AG10803 (cell line): ENCODE measurements at places on chromosomes 13 and 19.

GRCh38 chr13:104414181-104414580 is 1348.0 kb upstream of the SLC10A2 start:
- no peak for DNase-seq

GRCh38 chr19:33052352-33052972 is 12.2 kb downstream of the RHPN2 start:
- peak; percentile 49 for DNase-seq

DNA sequence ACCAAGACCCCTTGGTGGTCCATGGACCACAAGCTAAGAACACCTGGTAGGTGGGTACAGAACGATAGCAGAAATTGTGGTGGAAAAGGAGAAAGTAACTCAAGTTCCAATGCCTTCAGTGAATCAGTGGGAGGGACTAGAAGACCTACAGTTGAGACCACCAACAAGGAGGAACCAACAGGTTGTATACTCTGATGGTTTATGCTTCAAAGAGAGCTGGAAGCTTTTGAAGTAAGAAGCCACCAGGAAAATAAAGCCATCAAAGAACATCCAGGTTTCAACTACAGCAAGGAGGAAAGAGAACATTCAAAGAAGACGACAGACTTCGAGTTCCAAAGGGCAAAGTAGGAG is 42.4 kb downstream of the DIAPH3 start:
- DNase-seq, result no peak

GRCh38 chr13:112879283-112879833 is 89.7 kb upstream of the MCF2L start:
- peak; percentile 20 for DNase-seq

GRCh38 chr13:46475541-46475991 is 77.4 kb upstream of the LRCH1 start:
- peak; percentile 72 for DNase-seq

DNA sequence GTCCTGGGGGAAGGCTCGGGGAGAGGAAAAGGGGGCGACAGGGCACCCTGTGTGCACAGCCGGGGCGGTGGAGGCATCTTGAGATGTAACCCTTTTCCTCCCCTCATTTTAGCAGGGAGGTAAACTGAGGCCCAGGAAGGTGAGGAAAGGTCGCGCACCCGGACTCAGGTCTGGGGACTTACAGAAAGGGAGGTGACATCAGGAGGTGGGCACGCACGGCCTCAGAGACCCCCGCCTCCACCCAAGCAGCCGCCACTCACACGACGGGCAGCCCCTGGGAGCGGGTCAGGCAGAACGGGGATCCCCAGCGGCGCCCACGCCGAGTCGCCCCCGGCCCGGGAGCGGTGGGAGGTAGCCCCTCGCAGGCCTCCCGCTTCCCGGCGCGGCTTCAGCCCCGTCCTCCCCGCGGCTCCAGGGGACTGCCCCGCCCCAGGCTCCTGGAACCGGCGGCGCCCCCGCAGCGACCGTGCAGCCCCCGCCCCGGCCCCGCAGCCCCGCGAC is 477 bp downstream of the PIP5K1C start:
- no peak for DNase-seq

DNA sequence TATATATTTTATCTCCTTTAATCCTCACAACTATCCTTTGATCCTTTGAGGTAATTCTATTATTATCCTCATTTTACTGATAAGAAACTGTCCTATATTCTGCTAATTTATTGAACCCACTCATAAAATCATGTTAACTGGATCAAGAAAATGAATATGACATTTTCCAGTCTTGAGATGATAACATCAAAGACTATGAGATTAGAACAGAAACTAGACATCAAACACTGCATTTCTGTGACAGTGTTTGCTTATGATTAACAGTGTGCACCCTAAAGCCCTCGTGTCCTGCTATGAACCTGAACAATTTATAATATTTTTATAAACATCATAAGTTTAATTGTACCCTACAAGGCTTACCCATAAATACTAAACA is 96.3 kb downstream of the TBC1D4 start:
- DNase-seq, result no peak

GRCh38 chr13:98493042-98493712 is 83.7 kb downstream of the STK24 start:
- peak; percentile 39 for DNase-seq

GRCh38 chr19:15223649-15224361 is 8.4 kb downstream of the EPHX3 start:
- no peak for DNase-seq

- no peak for DNase-seq
These were observed 137.5 kb downstream of the KCNRG start for GRCh38 chr13:50152655-50153309.

DNA sequence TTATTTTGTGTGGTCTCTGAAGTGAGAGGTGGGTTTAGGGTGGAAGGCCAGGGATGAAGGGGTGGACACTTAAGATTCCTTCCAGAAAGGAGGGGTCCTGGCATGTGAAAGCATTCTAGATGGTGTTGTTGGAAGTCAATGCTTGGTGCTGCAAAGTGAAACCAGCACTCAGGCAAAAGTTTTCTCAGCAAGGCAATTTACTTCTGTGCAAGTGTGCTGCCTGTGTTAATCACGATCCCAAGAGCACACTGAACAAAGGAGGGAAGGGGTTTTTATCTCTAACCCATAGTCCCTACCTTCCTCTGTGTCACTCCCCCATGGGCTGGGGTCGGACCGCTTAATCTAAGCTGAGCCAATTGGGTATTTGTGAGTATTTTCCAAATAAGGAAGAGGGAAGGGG is 1.3 kb downstream of the ZNF134 start:
- no peak for DNase-seq

- no peak for DNase-seq
These were observed 2638.7 kb upstream of the PCDH20 start for GRCh38 chr13:64054321-64054720.

- no peak for DNase-seq
These were observed 65.1 kb downstream of the CHST8 start for GRCh38 chr19:33686687-33687480.

GRCh38 chr13:79987323-79987722 is 353.6 kb downstream of the SPRY2 start:
- DNase-seq, result no peak

DNA sequence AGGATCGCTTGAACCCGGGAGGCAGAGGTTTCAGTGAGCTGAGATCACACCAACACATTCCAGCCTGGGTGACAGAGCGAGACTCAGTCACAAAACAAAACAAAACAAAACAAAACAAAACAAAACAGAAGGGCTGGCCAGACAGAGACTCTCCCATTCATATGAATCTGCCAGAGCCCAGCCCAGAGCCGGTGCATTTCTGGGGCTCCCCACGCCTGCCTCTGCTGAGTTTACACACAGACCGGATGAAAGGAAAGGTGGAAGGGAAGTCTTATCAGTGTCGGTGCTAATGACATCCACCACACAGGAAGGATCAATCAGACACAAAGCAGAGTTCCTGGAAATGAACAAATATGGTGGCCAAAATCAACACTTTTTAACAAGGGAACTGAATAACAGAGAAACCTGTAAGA is 6.8 kb downstream of the TRAPPC6A start:
- no peak for DNase-seq

DNA sequence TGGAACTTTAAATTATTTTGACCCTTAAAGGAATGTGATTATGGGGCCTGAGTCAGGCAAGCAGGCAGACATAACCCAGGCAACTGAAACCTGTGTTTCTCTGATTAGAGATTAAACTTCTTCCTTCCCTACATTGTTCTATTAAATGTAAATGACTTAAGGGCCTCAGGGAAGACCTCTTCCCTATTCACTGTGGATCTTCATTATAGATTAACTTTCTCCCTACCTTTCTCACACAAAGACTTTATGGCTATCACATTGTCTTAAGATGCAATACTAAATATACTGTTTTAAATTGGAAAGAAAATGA is 8.8 kb upstream of the METTL21C start:
- DNase-seq, result no peak

DNA sequence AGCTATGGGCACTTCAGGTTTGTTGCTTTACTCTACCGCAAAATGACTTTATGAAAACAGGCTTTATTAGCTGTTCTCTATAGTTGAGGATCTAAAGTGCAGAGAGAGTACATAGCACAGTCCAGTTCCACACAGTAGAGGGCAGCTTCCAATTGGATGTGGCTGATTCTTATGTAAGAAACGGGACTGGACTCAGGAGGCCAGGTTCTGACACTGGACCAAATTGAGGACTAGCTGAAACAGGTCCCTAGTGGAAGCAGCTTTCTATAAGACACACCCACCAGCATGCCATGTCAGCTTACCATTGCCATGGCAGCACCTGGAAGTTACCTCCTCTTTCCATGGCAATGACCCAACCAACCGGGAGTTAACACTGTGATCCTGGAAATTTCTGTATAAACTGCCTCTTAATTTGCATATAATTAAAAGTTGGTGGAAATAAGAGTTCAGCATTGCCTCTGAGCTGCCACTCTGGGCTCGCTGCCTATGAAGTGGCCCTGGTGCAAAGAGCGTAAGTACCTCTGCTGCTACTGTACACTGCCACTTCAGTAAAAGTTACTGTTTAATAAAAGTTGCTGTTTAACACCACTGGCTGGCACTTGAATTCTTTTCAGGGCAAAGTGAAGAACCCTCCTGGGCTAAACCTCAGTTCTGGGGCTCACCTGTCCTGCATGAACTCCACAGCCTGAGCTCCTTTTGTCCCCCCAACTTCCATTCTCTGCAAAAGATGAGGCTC is 211.9 kb upstream of the SLC10A2 start:
- no peak for DNase-seq

DNA sequence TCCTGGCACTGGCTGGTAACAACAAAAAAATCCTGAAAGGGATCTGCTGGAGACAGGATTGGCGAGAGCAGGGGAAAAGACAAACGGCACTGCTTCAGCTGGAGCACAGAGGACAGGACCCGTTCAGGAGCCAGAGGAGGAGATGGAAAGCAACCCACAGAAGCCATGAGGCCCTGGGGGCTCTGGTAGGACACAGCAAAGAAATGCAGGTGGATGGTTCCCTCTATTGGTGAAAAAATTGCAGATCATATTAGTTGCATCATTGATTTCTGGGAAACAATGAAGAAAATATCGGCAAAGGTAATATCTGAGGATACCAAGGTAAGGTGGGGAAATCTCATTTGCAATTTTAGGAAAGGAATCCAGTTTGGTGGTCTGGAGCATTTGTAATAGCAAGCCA is 25.7 kb upstream of the TPP2 start:
- DNase-seq, result no peak

- DNase-seq, result no peak
These were observed 489.2 kb upstream of the ARGLU1 start for GRCh38 chr13:107057028-107057631.

DNA sequence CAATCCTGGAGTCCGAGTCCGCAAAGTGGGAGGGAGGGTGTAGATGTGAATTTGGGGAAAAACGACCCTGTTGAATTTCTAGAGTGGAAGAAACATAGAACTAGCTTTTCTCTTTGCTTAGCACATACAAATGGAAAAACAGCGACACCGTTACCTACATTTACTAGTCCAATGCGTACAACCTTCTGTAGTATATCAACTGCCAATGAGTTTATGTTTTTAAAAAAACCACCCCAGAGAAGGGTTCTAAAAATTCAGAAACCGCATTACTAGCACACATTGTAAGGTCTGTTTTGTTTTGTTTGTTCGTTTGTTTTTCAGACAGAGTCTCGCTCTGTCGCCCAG is 332 bp upstream of the SUPT20H start:
- no peak for DNase-seq

- DNase-seq, result no peak
These were observed 954.1 kb downstream of the UQCRFS1 start for GRCh38 chr19:28258829-28259228.

- no peak for DNase-seq
These were observed 5.0 kb upstream of the BICRA start for GRCh38 chr19:47603706-47604565.

DNA sequence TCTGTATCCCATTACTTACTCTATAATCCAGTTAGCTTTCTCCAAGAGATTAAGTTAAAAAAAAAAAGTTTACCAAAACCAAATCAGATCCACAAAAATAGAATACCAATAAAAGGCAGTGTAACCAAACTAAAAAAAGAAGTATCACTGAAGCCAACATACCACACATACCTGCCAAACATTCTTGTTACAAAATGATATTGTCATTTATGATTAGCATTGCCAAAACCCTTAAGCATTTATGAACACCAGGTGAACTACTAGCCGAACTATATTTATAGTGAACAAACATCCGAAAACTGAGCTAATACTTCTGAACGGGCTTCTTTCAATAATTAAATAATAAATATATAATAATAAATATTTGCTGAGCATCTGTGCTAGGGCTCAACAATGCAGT is 59.1 kb upstream of the EEF1AKMT1 start:
- no peak for DNase-seq

DNA sequence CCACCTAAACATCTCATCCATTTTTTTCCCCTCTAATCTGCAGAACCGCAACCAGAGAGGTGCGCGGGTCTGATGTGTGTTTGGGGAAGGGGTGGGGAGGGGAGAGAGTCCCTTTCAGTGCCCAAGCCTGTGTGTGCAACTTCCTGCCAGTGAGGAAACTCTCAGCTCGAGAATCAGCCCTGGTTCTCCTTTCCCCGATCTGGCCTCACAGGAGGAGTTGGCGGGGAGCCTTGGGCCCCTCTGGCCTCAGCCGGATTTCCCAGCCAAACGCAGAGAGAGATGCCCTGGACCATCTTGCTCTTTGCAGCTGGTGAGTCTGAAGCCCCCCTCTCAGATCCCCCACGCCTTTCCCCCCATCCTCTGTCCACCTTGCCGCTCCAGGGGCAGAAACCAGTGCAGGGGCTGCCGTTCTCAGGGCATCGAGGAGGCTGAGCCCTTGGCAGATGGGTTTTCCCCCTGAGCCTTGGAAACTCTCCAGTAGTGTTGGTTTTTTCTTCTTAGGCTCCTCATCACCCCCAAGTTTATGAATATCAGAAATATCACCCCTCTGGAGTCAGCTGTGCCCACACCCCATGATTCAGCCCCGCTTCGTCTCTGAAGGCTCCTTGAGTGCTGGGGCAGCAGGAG is at the start of gene C19orf38:
Gene C19orf38 (plus strand): TSS at position 186 of the 627 bp plus-strand sequence. CDS start 94 bp downstream, at position 280.
- DNase-seq, result no peak

DNA sequence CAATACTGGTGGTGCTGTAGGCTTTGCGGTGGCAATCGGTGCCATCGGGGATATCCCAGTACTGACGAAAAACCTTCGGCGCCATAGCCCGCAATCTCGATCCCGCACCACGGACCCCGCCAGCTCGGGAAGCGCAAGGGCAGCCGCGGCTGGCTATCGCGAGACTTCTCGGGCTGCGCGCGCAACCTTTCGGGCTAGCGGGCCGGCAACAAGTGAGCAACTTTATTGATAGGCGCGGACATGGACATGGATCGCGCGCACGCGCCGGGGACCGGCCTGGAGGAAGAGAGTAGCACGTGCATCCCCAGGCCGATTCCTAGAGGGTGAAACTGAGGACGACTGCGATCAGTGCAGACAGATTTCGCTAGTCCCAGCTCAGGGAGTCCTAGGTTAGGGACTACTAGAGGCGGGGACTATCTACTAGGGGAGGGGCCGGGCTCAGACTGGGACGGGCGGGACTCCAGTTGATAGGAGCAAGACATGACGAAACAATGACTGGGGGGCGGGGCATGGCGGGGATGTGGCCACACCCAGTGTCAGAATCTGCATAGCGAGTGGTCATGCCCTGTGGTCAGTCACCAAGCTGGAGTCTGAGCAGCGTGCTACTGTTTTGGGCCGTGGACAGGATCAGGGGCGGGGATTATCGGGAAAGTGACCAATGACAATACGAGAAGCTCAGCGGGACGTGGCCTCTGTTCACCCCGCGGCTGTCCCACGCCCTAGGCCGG is at the start of gene NDUFA11:
Gene NDUFA11 (minus strand): TSS at position 167 of the 728 bp plus-strand sequence. CDS start 82 bp downstream, at position 85.
- DNase-seq, result peak; percentile 97

- DNase-seq, result peak; percentile 88
These were observed at the start of gene PTGIR for GRCh38 chr19:46624958-46625661. Gene PTGIR (minus strand): TSS chr19:46625089. CDS start chr19:46624225, 864 bp downstream.
